ENCODE measurements at places on chromosomes 6 and 20. TPM values are rescaled to one million over a fixed set of nuclear protein-coding genes. Genes with fewer than 3 reads are reported as not detected.

Gene CLVS2
- 0.14 TPM for total RNA-seq

Gene MAD2L1BP
- 35.9 TPM for total RNA-seq

Gene PHACTR3
- not detected for total RNA-seq

Gene TMEM170B
- 0.60 TPM for total RNA-seq

Gene GLP1R
- total RNA-seq = not detected

Gene TFAP2D
- total RNA-seq = not detected

Gene NRN1
- 0.74 TPM for total RNA-seq

Gene TRERF1
- 8.0 TPM for total RNA-seq

Gene CCN6
- not detected for total RNA-seq

Gene MAS1
- not detected for total RNA-seq

Gene DNAH8
- total RNA-seq = not detected

Data from A549 treated with CORT108297 at 1 μM for 4 hours (cell line).